ENCODE measurements at places on chromosomes 3 and 15. TPM values are rescaled to one million over a fixed set of nuclear protein-coding genes. Genes with fewer than 3 reads are reported as not detected.

- H3K4me1 ChIP-seq, result peaks cover 7% of the 10 kb centered on the region
- no peak overlapping the region for H3K27ac ChIP-seq
- DNase-seq, result no peak
- no peaks in the 10 kb centered on the region for H3K27me3 ChIP-seq
Observed at GRCh38 chr15:33279613-33280205, 31.1 kb upstream of the RYR3 start.

DNA sequence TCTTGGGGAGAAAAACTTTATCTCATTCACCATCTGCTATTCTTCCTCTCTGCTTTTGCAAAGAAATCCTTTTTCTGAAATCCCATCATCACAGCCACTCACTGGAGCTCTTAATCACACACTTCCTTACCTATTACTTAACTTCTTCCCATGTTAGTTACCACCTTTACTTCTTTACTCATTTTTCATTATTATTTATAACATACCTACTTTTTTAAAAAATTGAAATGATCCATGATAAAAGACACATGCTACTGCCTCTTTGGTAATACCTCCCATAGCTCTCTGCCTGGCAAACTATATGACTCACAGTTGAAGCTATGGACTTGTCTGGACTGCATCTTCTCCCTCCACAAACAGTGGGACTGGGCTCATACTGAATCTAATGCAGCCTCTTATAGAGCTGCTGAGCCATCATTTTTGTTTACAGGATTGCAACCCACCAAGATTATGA is 150.3 kb downstream of the TNIK start:
- H3K36me3 ChIP-seq, result no peaks in the 10 kb centered on the region
- no peak overlapping the region for H3K27ac ChIP-seq
- no peaks in the 10 kb centered on the region for H3K27me3 ChIP-seq
- no peaks in the 10 kb centered on the region for H3K4me1 ChIP-seq
- DNase-seq, result no peak

DNA sequence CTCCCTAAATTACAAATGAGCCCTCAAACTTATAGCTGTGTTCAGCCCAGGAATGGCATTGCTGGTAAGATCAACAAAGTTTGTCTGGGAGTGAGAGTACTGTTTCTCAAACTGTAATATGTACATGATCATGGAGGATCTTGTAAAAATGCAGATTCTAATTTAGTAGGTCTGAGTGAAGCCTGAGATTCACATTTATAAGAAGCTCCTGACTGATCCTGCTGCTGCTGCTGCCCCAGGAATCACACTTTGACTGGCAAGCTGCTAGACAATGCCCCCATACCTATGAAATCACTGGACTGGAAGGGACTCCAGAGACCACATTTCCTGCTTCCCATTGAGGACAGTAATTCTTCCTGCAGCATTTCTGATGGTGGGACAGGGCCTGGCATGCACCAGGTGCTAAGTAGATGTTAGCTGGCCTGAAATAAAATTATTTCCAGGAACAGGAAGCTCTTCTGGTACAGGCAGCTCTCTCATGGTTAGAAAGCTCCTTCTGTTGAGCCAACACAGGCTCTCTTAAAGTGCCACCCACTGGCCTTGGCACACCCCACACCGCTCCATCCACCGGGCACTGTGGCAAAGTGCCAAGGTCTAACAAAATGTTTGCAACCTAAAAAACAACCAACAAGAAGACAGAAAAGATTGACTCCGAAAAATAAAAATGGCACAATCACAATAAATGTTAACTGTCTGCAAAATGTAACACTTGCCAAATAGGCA is 36.7 kb upstream of the ZNF710 start:
- H3K4me3 ChIP-seq, result no peak overlapping the region
- no peak for DNase-seq
- H3K36me3 ChIP-seq, result no peaks in the 10 kb centered on the region
- H3K4me1 ChIP-seq, result no peaks in the 10 kb centered on the region
- no peaks in the 10 kb centered on the region for H3K27me3 ChIP-seq

EPB42 gene
- not detected for total RNA-seq

DNA sequence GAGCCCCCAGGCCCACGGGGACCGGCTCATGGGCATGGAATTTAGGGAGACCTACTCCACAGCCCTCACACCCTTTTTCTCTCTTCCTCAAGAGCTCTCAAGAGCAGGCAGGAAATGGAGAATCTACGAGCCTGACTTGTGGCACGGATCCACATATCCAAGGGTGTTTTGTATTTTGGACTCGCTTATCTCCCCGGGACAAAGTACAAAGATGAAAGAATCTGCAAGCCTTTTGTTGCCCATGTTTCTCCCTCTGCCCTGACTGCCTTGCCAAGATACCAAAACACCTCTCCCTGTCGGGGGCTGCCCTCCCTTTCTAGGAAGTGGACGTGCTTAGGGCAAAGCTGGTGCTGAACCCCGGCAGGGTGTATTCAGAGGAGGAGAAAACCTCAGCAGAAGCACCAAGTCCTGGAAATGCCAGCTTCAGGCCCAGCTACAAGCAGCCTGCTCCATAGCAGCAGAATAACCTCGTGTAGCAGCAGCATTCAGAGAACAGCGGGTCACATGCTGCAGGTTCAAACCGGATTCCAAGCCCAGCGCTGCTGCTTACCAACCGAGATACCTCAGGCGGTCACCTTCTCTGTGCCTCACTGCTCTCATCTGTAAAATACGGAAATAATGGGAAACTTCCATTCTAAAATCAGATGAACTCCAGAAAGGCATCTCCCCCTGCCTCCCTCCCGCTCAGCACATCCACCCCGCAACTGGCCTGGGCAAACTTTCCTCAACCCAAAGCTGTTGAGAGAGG is 35.2 kb downstream of the DNASE1L3 start:
- peaks cover 23% of the 10 kb centered on the region for H3K36me3 ChIP-seq
- H3K4me3 ChIP-seq, result no peak overlapping the region
- no peaks in the 10 kb centered on the region for H3K27me3 ChIP-seq
- peak overlapping the region; percentile 13 for H3K27ac ChIP-seq

- no peaks in the 10 kb centered on the region for H3K4me1 ChIP-seq
- H3K4me3 ChIP-seq, result no peak overlapping the region
- no peaks in the 10 kb centered on the region for H3K36me3 ChIP-seq
- H3K27me3 ChIP-seq, result no peaks in the 10 kb centered on the region
- no peak overlapping the region for H3K27ac ChIP-seq
- DNase-seq, result no peak
Observed at GRCh38 chr3:29277249-29277648, 3.6 kb upstream of the RBMS3 start.

DNA sequence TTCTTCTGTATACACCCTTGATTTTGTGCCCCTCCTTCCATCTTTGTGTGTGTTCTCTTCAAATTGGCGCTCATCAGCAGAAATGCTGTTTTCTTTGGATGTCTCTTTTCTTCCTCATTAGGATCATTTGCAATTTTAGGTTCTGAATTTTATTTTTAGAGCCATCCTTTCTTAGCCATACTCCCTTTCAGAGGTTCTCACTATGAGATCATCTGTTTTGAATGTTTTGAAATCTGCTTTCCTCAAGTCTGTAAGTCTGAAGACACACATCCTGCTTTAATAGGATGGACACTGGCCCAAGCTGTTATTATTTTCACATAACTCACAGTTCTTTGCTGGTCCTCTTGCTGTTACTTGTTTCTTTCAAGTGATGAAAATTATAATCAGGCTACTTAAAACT is 124.8 kb downstream of the BDH1 start:
- no peak overlapping the region for H3K4me3 ChIP-seq
- DNase-seq, result no peak
- H3K4me1 ChIP-seq, result no peaks in the 10 kb centered on the region
- no peak overlapping the region for H3K27ac ChIP-seq
- H3K27me3 ChIP-seq, result no peaks in the 10 kb centered on the region

GRCh38 chr15:69893863-69894262 is 203.9 kb downstream of the TLE3 start:
- no peak overlapping the region for H3K27ac ChIP-seq
- peaks cover 6% of the 10 kb centered on the region for H3K4me1 ChIP-seq
- DNase-seq, result peak; percentile 77
- H3K36me3 ChIP-seq, result no peaks in the 10 kb centered on the region
- no peak overlapping the region for H3K4me3 ChIP-seq
- no peaks in the 10 kb centered on the region for H3K27me3 ChIP-seq

RCCD1 gene
- 22.6 TPM for total RNA-seq

DNA sequence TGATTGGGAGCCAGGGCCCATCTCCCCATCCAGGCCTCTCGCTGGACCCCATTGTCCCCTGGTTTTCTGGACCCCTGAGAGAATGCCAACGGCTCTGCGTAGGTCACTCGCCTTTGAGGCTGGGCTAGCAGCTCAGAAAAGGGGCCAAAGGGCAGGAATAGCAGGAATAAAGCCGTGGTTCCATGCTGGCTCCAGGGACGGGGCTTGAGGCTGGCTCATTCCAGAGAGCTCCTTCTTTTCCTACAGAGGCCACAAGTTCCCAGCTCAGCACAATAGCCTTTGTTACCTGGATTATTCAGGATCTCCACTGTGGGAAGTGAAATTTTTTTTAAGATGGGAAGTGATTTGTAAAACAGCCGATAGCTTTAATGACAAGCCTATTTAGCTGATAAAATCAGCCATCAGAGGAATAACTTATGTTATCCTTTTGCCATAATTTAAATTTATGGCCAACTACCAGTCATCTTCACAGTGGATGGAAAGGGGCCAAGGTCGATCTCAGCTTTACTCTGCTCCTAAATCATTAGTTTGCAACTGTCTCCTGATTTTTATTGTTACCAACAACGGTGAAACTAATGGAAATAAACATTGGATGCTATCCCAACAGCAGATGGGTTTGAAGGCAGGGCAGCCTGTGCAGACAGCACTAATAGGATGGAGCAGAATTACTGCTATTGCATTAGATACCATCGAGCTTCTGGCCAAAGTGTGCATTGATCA is 124.3 kb downstream of the TMEM266 start:
- H3K4me1 ChIP-seq, result peaks cover 4% of the 10 kb centered on the region
- H3K27me3 ChIP-seq, result peaks cover 7% of the 10 kb centered on the region
- H3K4me3 ChIP-seq, result no peak overlapping the region
- H3K36me3 ChIP-seq, result no peaks in the 10 kb centered on the region
- DNase-seq, result no peak

MASP1 gene
- 0.09 TPM for total RNA-seq

- H3K4me3 ChIP-seq, result no peak overlapping the region
- no peak overlapping the region for H3K27ac ChIP-seq
- no peaks in the 10 kb centered on the region for H3K4me1 ChIP-seq
Observed at GRCh38 chr15:76177491-76178040, 117.8 kb downstream of the TMEM266 start.

DNA sequence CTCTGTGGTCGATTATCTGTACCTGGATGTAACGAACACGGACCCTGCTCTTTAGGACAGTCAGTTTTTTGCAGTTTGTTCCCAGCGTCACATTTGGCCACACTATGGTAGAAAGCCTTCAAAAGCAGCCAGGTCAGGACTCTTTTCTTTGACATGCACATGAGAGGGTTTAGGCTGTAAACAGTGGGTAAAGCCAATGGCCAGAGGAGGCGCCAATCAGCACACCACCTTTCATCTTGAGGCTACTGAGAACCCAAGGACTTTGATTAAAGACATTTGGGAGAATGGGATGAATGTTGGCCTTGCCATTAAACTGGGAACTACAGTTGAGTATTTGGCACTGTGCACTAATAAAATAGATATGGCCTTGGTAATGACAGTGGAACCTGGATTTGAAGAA is 225.9 kb downstream of the OXSM start:
- no peaks in the 10 kb centered on the region for H3K27me3 ChIP-seq
- no peaks in the 10 kb centered on the region for H3K36me3 ChIP-seq
- H3K27ac ChIP-seq, result no peak overlapping the region
- peak; percentile 74 for DNase-seq
- no peak overlapping the region for H3K4me3 ChIP-seq
- no peaks in the 10 kb centered on the region for H3K4me1 ChIP-seq

DNA sequence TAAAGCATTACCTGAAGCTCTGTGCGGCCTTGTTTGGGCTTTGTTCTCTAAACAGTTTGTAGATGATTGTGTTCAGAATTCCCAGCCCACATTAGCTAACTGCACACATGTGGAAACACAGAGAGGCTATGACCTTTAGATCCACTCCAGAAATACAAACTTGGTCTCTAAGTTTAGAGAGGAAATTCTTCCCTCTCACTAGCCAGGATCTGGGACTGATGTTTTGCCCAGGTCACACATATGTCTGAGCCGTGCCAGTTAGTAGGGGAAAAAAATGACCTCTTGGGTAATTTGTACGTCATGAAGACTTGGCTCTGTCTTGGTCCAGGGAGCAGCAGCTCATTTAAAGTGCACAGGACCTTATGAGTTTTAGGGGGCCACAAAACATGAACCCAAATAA is 223.1 kb downstream of the RBMS3 start:
- no peaks in the 10 kb centered on the region for H3K36me3 ChIP-seq
- H3K4me3 ChIP-seq, result no peak overlapping the region
- H3K4me1 ChIP-seq, result no peaks in the 10 kb centered on the region
- H3K27ac ChIP-seq, result no peak overlapping the region
- DNase-seq, result no peak

DNA sequence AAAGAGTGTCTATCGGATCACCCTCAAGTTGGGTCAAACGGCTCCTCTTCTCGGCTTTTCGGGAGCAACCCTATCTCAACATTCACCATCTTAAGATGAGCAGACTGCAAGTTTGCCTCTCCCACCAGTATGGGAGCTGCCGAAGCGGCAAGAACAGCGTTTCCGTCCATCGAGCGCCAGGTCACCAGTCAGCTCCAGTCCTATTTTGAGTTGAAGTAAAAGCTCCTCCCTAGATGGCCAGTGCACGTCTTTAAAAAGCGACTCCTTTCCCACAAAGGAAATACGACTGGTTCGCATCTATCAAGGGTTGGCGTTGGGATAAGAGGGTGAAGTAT is 369 bp upstream of the U2SURP start:
- no peaks in the 10 kb centered on the region for H3K36me3 ChIP-seq
- H3K27ac ChIP-seq, result peak overlapping the region; percentile 91
- peak overlapping the region; percentile 92 for H3K4me3 ChIP-seq
- H3K4me1 ChIP-seq, result peaks cover 6% of the 10 kb centered on the region

DNA sequence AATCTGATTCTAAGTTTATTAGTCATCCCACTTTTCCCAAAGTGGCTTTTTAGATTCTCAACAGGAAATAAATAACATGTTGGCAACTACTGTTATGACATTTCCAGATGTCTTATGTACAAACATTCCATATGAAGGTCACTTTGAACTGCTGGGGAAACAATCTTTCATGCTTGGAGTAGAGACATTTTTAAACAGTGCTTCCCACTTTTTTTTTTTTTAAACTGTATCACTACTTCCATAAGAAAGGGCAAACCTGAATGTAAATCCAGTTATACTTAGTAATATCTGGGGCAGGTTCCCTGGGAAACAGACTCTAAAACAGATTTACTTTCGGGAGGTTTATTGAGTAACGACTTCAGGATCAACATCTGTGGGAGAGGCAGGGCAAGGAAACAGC is 473.8 kb downstream of the TAFA4 start:
- no peak overlapping the region for H3K4me3 ChIP-seq
- peaks cover 34% of the 10 kb centered on the region for H3K27me3 ChIP-seq
- no peak for DNase-seq
- H3K4me1 ChIP-seq, result no peaks in the 10 kb centered on the region

NR2E3 gene
- total RNA-seq, result 1.1 TPM

DNA sequence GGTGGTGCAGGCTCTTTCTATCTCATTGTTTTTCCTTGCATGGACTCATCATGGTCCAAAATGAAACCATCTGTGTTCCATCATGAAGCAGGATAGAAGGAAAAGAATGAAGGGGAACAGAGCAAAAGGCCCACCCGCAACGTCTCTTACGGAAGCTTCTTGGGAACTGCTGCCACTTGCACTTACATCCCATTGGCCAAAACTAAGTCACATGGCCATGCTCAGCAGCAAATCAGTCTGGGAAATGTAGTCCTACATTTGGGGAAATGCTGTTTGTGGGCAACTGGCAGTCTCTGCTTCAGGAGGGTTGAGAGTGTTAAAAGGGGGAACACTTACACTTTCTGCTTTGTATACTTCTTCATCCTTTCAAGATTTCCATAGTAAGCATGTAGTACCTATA is 191.6 kb downstream of the SV2B start:
- no peaks in the 10 kb centered on the region for H3K36me3 ChIP-seq
- H3K4me1 ChIP-seq, result no peaks in the 10 kb centered on the region
- H3K27ac ChIP-seq, result no peak overlapping the region
- no peak overlapping the region for H3K4me3 ChIP-seq
- H3K27me3 ChIP-seq, result peaks cover 7% of the 10 kb centered on the region

TRPM1 gene
- total RNA-seq, result not detected
